ENCODE measurements at places on chromosomes 16 and 17.

DNA sequence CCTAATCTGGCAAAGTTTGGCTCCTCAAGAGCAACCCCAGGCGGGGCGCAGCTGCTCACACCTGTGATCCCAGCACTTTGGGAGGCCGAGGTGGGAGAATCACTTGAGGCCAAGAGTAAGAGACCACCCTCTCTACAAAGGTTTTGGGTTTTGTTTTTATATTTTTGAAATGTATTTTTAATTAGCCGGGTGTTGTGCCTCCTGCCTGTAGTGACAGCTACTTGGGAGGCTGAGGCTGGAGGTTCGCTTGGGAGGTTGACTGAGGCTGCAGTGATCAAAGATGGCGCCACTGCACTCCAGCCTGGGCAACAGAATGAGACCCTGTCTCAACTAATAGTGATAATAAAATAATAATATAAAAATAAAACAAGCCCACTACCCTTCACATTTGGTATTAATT lies 756 bp upstream of the USP7 start:
- no peak for DNase-seq

- DNase-seq: no peak
Observed at GRCh38 chr17:51640108-51640622, 379.8 kb downstream of the UTP18 start.

GRCh38 chr16:51674615-51675014 lies 523.5 kb upstream of the SALL1 start:
- no peak for DNase-seq

GRCh38 chr16:84507011-84507982 lies 2.8 kb upstream of the MEAK7 start:
- peak; percentile 65 for DNase-seq

- no peak for DNase-seq
Observed at GRCh38 chr16:58533751-58534470, 18.6 kb downstream of the SETD6 start.

- no peak for DNase-seq
Observed at GRCh38 chr17:78142119-78142861, 3.9 kb upstream of the C17orf99 start.

GRCh38 chr17:14070344-14070984 lies 1.2 kb downstream of the COX10 start:
- DNase-seq: no peak

DNA sequence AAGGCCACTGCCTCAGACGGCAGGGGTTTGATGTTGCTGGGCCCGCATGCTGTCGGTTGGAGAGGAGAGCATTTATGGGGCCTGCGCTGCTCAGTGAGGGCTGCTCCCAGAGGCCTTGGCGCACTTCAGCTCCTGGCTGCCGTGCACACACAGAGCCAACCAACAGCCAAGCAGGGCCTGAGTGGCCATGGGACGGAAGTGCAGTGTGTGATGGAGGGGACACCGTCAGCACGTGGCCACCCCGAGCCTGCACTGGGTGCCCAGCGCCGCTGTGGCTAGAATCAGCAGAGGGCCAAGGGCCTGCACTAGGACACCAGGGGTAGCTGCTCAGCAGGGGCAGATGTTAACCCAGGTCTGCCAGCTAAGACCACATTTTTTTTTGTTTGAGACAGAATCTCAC lies 21.8 kb downstream of the KLHL36 start:
- no peak for DNase-seq

- DNase-seq: no peak
Observed at GRCh38 chr17:53227111-53227510, 595.6 kb upstream of the KIF2B start.

DNA sequence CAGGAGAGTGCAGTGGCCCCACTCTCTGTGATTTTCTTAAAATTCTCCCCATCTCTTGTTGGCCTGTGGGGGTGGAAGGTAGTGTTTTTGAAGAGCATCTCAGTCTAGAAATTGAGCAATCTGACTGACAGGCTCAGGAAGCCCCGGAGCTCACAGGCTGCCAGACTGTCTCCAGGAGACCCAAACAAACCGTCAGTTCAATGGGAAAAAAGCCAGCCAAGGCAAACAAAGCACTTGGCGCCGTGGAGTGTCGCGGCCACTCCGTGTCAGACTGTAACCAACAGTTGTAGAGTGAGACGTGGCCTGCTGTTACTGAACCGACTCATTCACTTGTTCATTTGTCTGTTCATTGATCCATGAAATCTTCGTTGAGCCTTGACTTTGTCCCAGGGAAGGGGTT lies 33.7 kb downstream of the RGS9 start:
- DNase-seq: no peak

- DNase-seq: no peak
Observed at GRCh38 chr17:66441101-66441661, 138.8 kb downstream of the PRKCA start.

- no peak for DNase-seq
Observed at GRCh38 chr17:81519284-81520020, 6.9 kb upstream of the ACTG1 start.

- no peak for DNase-seq
Observed at GRCh38 chr17:6257336-6257735, 177.6 kb downstream of the AIPL1 start.

DNA sequence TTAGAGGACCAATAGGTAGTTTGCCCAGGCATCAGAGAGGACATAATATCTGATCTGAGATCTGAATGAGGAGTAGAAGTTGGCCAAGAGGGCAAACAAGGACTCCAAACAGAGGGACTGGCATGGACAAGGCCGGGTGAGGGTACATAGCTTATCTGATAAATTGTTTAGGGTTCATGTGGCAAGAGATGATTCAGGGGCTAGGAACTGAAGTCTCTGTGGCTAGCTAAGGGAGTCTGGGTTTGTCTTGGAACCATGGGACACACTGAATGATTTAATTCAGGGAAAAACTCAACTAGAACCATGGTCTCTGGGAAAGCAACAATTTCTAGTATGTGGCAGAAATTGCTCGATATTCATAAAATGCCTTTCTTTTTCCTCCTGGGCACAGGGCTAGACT lies 4.1 kb upstream of the AQP8 start:
- no peak for DNase-seq

GRCh38 chr17:3915581-3915994 lies 677 bp downstream of the P2RX1 start:
- no peak for DNase-seq

GRCh38 chr17:2580151-2580550 lies 13.3 kb upstream of the PAFAH1B1 start:
- DNase-seq: no peak

Measured in tibial artery (tissue), 4 donors.